ENCODE measurements at places on chromosomes 7 and 10.

GRCh38 chr10:7551289-7551688 is 115.5 kb downstream of the ITIH5 start:
- DNase-seq, result no peak

DNA sequence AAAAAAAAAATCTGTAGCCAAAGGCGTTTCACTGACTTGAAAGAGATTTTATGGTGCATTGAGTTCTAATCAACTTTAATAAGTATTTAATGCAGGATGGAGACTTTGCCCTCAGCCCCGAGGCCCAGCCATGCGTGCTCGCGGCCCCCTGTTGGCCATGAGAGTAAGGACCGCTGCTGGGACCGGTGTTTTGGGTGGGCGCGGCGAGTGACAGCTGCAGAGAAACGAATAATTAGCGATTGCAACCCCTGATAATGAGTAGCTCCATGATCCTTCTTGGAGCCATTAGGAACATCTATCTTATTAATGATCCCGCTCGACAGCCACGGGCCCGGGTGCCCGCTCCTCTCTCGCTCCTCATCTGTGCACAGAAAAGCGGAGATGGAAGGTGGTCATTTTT is 347.4 kb downstream of the RPS24 start:
- DNase-seq, result no peak

- no peak for DNase-seq
Observed at GRCh38 chr10:124946945-124947344, 5.0 kb downstream of the ZRANB1 start.

GRCh38 chr10:75546004-75546403 is 114.6 kb downstream of the LRMDA start:
- DNase-seq, result no peak

DNA sequence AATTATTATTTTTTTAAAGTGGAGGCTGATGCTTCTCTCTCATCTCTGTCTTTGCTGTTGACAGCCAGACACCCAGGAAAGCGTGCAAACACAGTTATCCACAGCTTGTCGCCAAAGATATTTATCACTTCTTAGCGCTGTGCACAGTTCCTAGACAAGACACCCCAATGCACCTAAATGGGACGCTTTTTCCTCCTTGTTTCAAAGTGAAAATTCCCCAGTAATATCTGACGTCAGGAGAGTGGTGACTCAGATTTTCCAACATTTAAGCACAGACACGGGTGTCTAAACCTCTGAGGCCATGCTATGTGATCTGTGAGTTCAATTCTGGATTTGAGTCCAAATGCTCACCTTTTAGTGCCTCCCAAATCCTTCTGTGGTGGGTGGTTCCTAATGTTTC is 151.6 kb downstream of the EMX2 start:
- DNase-seq, result no peak

DNA sequence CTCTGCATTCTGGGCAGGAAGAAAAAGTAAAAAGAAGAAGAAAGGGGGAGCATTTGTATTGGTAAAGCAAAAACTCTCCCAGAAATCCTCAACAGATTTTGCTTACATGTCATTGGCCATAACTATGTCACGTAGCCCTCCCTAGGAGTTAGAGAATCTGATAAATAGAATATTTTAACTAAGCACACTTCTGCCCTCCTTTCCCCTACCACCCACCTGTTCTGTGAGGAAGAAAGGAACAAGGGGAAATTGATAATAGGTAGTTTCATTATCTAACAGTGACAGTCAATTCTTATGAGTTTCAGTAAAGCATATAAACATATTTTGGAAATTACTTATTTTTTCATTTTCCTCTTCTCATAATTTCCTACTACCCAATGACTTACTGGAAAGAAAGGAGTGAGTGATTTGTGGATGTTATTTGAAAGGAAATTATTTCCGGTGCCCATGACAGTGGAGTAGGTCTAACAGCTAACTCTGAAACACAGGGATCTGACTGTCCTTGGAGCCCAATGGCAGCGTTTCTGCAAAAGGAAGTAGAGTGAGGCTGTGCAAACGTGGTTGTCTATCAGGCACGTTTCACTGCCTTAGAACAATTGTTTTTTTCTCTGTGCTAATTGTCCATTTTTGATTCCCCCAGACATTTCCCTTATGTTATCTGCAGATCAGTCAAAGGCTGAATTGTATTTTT is 128.6 kb upstream of the MDFIC start:
- DNase-seq, result no peak

DNA sequence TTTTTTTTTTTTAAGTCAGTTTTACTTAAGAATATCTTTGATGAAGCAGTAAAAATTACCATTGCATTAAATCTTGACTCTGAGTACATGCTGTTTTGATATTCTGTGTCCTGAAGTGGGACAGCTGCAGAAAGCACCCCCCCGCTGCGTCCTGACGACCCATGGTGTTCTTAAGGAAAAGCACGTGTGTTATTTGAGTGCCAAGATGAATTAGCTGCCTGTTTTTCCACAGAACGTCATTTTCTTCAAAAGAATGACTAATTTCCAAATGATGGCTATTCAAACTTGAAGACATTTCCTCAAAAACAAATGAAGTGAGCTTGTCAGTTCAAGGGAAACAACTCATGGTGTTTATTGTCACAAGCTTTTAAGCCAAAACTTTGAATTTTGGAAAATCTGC is 45.9 kb downstream of the CREM start:
- DNase-seq, result no peak

DNA sequence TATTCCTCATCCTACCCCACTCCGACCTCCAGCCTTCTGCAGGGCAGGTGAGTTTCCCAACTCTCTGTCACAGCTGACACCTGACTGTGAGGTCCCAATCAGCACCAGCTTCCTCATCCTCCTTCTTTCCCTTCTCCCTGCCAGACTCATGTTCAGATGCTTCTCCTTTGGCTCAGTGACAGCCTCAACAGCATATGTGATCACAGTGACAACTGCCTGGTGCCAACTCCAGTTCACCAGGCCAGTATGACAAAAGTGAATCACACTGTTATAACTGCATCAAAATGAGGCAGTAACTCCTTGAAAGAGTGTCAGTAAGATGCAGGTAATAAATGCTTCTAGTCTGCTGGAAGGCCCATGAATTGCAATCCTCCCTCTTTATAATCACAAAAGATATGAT is 46.8 kb upstream of the NFE2L3 start:
- no peak for DNase-seq

GRCh38 chr10:18474118-18474455 is 177.3 kb downstream of the NSUN6 start:
- DNase-seq, result no peak

GRCh38 chr10:10647331-10647730 is 370.3 kb upstream of the CELF2 start:
- DNase-seq, result no peak

GRCh38 chr10:119340893-119341458 is 133.6 kb downstream of the GRK5 start:
- DNase-seq, result no peak

DNA sequence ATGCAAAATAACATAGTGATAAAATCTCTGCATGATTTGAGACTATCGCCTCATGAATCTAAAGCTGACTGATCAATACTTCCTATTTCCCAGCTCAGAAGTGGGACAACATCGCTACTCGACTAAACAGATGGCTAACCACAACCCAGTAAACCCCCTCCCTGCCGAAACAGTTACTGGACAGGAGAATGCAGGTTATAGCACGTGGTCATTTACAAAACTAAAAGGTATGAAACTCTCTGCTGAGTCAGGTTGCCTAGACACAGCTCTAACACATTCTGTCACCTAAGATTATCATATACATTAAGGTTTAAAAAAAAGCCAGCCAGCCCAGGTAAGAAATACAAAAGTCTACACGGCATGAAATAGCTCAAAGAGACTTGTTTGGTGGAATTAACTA is 64.0 kb downstream of the CTBP2 start:
- peak; percentile 87 for DNase-seq

GRCh38 chr10:91210435-91210834 is 10.0 kb upstream of the PCGF5 start:
- DNase-seq, result no peak

DNA sequence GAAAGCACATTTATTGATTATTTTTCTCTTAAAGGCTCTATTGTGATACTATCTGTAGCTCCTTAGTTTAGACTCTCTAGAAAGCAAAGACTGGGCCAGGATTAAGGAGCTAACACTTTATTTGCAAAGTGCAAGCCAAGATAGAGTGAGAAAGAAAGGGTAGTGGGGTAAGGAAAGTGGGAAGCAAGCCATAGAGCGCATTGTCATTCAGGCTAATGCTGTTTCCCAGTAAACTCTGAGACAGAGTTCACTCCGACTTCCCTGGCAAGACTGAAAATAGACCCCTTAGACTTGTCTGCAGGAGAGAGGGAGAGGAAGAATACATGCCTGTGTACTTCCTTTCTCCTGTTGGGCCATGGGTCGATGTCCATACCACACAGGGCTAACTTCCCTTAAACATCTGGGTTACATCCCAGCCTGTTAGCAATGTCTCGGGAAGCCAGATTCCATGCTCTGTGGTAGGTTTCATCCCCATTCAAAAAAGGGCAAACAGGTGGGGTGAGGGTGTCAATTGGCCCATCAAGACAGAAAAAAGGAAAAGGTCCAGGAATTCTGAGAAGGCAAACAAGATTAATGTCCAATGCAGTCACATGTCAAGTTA is 875.8 kb upstream of the CELF2 start:
- DNase-seq, result no peak

DNA sequence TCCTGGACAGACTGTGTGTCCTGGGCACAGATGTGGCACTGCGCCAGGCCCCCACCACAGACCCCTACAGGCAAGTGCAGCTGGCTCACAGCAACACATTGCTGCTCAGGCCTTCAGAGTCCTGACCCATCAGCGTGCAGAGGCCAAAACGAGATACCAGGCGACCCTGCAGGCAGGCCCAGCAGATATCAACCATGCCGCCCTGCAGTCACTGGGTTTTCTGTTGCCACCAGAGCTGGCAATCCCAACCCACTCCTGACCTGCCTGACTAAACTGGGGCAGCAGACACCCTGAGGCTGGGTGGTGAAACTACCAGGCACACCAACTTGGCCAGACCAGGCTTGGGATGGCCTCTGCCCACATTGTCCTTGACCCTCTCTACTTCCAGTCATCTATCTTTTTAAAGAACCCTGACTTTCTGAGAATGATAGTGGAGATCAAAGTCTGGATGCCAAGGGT is 20.3 kb downstream of the ZCCHC24 start:
- no peak for DNase-seq

DNA sequence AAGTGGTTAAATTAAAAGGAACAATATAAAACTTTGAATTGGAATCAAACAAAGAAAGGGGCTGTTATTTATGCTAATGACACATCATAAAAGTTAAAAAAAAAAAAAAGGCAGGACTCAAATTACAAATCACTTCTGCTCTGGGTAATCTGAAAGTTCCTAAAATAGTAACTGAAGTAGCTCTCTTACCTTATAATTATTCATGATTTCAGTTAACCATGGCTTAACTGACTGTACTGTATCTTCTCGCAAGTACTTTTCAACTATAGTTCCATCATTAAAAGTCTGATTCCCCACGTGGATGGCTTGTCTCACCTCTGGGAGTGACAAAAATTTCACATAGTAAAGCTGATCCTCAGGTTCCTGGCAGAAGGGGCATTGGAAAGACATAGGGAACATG is 82.5 kb downstream of the CPVL start:
- no peak for DNase-seq

GRCh38 chr10:79282388-79282787 is 64.9 kb upstream of the PPIF start:
- DNase-seq, result no peak

DNA sequence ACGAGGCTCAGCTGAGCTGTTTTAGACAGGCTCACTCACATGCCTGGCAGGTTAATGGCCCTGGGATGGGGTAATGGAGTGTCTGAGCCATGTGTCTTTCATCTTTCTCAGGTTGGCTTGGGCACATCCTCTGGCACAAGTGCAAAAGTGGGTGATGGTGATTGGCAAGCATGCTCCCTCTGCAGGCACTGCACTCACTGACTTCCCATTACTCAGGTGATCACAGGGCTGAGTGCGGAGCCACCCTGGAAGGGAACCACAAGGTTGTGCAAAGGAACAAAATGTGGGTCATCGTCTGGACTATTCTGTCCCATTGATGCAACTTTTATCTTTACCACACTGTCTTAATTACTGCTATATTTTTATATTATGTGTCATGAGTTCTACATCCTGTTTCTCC is 244.1 kb upstream of the AKR1E2 start:
- DNase-seq, result no peak

DNA sequence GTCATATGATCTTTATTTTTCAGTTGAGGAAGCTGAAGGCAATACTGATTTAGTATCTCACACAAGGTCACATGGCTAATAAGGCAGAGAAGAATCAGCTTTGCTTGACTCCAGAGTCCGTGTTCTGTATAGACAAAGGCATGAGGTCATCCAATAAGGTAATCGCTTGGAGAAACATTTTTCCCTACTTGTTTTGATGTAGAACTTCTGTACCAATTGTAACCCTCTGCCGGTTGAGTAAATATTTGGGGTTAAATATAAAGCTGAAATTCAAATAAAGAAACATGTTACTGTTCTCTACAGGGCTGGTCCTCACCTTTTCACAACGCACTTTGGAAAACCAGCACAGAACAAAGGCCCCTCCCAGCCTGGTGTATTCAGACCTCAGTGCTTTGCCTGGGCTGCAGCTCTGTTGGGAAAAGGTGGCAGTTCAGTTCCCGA is 83.0 kb upstream of the INSYN2A start:
- DNase-seq, result peak; percentile 41

GRCh38 chr7:114823290-114823689 is 98.6 kb upstream of the MDFIC start:
- DNase-seq, result no peak

- no peak for DNase-seq
Observed at GRCh38 chr10:24974976-24975375, 22.6 kb upstream of the PRTFDC1 start.

GRCh38 chr7:134212576-134213546 is 85.7 kb downstream of the LRGUK start:
- no peak for DNase-seq

GRCh38 chr7:158075633-158076001 is 512.0 kb downstream of the PTPRN2 start:
- DNase-seq, result no peak

GRCh38 chr10:83012866-83013265 is 1126.4 kb upstream of the GHITM start:
- peak; percentile 3 for DNase-seq

- no peak for DNase-seq
Observed at GRCh38 chr10:74669210-74669609, 157.2 kb upstream of the KAT6B start.

DNA sequence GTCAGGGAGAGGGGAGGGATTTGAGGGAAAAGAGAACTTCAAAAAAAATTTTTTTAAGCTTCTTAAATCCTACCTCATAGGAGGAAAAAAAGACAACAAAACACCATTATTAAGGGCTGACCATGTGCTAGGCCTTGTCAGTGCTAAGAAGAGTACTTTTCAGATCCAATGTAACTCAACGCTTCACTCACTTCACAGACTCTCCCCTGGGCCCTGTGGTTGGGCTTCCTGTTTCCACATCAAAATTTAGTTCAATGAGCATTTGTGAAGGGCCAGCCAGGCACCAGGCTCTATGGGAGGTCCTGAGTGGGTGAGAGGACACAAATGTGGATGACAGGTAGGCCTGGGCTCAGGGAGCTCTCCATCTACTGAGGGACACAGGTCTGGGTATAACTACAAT is 249.8 kb downstream of the PTEN start:
- no peak for DNase-seq

Data from kidney tubule cell (primary cell).